ENCODE measurements at places on chromosomes 13 and 19.

GRCh38 chr19:46704379-46705076 lies 12.4 kb downstream of the PRKD2 start:
- peak; percentile 51 for DNase-seq

DNA sequence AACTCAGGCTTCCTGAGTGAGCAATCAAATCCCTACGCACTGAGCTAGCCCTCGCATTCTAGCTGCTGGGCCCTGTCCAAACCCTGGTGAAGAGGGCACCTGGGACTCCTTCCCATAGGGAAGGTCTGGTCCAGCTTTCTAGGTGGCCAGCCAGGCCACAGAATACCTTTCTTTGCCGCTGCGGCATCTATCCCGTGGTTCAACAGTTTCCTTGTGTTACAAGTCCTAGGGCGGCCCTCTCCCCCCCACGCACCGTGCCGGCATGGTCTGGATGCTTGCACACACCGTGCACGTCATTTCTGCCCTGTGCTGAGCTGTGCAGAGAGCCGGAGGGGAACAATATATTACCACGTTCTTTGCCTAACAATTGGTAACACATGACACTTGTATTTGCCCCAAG lies 164.6 kb upstream of the TSHZ3 start:
- DNase-seq: no peak

GRCh38 chr19:28363254-28363653 lies 849.7 kb downstream of the UQCRFS1 start:
- no peak for DNase-seq

- DNase-seq: peak; percentile 66
Measured at GRCh38 chr19:37902668-37903067, 3.7 kb downstream of the WDR87 start.

GRCh38 chr13:28173793-28174192 lies 35.4 kb downstream of the PAN3 start:
- DNase-seq: no peak

GRCh38 chr13:98173431-98174152 lies 3.5 kb downstream of the RNF113B start:
- DNase-seq: peak; percentile 58

DNA sequence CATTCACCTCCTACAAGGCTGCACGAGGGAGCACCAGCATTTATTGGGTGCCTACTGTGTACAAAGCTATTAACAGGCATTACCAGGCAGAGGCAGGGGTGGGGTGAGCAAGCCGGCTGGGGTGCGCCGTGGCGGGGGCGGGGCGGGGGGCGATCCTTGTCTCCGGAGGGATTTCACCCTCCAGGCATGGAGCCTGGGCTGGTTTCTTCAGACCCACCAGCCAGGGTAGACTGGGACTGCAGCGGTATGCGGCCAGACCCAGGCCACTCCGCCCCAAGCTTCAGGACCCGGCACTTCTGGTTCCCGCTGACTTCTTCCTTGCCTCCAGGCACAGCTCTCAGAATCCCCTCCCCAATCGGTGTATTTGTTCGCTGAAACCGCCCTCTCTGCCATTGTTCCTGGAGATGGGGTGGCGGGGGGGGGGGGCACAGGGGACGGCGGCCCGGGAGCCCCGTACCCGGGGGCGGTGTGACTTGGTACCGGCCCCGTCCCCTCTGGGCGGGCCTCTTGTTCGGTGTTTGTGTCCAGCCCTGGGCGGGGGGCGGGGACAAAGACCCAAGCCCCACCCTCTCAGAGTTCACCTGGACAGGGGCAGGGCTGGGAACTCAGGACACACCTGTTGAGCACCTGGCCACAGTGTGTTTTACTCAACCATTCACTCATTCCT lies 14.4 kb downstream of the TJP3 start:
- no peak for DNase-seq

DNA sequence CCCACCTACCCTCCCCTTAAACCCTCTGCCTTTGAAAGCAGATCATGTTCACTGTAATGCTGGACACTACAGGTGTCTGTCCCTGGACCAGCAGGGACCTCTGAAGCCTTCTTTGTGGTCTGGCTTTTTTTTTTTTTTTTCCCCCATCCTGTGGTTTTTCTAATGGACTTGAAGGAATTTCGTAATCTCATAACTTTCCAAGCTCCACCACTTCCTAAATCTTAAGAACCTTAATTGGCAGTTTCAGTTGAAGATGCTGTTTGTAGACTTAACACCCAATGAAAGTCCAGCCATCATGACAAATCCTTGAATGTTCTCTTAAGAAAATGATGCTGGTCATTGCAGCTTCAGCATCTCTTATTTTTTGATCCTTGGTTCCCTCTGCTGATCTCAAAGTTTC lies 45.0 kb upstream of the LRCH1 start:
- no peak for DNase-seq

GRCh38 chr13:94827566-94827965 lies 115.2 kb upstream of the SOX21 start:
- no peak for DNase-seq

GRCh38 chr19:45716359-45717130 lies 14.2 kb downstream of the FBXO46 start:
- DNase-seq: no peak

- no peak for DNase-seq
Measured at GRCh38 chr13:20441879-20442278, 83.8 kb downstream of the CRYL1 start.

DNA sequence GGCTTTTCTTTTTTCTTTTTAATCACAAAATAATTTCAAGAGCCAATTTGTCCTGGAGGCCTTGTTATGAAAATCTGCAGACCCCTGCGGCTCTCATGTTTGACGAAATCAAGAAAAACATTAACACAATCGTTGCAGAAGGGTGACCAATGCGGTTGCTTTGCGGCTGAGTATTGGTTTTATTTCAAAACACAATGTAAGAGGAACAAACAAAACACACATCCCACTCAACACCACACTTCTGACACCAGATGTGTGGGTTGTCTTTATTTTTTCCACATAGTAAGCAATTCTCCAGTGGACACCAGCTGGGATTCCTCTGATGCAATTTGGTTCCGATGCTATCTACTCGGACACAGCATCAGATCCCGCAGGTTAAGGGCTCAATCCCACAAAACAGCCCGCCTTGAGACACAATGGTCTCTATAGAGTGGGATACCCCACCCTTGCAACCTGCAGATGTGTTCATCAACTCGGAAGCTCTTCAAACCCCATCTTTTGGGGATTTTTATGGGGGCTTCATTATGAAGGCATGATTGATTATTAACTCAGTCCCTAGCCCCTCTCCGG lies 21.9 kb upstream of the CCDC124 start:
- DNase-seq: no peak

- no peak for DNase-seq
Measured at GRCh38 chr19:1370579-1371361, 12.9 kb upstream of the NDUFS7 start.

DNA sequence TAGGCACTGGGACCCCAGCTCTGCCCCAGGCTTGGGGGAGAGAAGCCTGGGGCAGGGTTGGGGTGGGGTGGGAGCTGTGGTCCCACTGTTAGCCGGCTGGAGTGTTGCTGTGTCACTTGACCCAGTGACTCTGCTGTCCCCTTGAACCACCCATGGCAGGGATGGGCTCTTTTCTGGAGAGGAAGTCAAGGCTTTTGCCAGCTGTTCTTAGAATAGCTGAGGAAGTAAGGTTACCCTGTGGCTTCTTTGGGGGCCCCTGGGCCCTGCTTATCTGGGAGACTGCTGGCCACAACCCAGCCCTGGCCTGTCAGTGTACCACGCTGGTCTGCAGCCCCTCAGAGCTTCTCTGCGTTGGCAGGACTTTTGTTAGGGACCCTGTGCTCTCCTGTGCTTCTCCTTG lies 9.1 kb downstream of the PNPLA6 start:
- no peak for DNase-seq

DNA sequence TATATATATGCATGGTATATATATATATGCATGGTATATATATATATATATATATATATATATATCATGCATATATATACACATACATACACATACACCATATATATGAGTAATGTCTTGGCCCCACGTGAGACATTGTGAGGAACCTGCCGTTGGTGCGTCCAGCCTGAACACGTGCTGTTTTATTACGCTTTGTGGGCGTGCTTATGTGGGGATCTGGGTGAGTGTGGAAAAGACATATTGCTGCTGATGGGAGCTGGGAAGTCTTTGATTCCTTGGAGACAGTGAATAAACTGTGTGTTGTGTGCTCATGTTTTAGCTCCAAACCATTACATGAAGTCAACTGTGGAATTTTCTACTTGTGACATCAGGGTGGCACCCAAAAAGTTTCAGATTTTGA lies 28.9 kb downstream of the KCTD15 start:
- DNase-seq: no peak

DNA sequence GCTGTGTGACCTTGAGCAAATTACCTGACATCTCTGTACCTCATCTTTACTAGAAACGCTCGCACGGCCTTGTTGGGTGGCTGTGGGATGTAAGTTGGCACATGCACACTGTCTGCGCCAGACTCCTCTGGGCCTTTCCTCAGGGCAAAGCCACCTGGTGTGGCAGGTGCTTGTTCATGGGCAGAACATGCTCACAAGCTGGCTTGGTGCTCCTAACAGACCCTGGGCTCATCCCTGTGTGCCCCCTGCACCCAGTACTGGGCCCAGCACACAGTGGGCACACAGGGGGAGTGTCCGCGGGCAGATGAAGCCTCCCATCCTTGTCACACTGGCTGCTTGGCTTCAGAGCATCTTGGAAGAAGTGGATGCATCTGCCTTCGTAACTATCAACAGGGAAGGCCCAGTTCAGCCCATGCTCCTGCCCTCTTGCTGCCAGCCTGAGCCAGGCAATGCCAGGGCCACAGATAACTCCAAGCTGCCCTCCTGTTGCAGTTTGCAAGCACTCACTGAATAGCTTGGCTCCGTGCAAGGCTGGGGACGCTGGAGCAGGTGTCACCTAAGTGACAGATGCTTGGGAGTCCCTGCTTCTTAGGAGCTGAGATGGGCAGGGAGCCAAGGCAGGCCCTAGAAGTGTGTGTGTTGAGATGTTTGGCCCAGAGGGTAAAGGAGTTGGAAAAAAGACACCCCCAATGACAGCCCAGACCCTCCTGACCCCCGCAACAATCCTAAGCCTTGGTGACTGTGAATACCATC lies 123.9 kb downstream of the TUBA3C start:
- DNase-seq: no peak

DNA sequence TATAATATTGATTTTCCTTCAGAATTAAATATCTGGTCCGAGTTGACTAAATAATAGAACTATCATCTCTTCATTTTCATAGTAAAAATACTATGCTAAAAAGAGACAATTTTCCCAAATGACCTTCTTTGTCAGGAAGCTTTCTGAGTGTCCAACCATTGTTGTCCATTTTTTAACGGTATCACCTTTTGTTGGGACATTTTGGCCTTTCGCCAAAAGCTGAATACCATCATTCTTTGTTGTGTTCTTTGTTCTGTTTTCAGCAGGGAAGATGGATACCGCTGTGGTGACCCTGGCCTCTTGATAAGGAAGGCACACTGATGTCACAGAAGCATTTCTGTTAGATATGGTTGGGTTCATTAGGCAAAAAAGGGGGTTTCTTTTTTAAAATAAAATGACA lies 654.4 kb upstream of the GPC6 start:
- no peak for DNase-seq

DNA sequence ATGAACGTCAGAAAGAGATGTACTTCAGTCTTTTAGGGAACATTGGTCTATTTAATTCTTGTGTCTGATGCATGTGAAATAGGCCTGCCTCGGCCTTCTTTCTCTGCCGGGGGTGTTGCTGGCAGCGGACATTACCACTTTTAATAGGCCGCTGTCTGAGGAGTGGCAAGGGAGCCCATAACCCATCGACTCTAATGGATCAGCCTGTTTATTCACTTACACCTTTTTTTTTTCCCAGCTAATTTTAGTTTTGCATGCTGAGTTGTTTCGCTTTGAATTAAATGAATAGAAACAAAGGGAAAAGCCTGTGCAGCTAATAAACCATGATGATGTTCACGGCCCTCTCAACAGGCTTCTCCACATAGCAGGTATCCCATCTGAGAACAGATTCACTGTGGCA lies 78.4 kb downstream of the KCTD15 start:
- DNase-seq: no peak

- no peak for DNase-seq
Measured at GRCh38 chr19:2869618-2870017, 2.5 kb downstream of the ZNF556 start.

DNA sequence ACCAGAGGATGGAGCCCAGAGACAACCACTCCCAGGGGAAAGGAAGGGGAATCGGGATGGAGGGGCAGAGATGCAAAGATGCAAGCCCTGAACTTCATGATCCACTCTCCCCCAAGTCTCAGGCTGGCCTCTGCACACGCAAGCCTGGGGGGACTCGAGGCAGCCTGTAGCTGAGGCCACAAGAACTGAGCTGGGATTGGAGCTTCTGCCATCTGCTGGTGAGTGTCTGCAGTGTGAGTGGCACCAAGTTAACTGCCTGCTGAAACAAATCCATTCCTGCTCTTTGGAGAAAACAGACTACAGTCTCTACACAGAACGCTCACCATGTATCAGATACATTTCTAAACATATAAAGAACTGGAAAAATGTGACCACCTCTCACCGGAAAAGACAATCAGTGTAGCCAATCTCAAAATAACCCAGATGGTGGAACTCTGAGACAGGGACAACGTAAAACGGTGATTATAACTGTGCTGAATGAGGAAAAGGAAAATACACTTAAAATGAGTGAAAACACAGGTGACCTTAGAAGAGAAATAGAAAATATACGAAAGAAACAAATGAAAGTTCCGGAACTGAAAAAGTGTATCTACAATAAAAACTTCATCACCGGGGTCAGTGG lies 62.1 kb downstream of the KLF2 start:
- DNase-seq: peak; percentile 11

DNA sequence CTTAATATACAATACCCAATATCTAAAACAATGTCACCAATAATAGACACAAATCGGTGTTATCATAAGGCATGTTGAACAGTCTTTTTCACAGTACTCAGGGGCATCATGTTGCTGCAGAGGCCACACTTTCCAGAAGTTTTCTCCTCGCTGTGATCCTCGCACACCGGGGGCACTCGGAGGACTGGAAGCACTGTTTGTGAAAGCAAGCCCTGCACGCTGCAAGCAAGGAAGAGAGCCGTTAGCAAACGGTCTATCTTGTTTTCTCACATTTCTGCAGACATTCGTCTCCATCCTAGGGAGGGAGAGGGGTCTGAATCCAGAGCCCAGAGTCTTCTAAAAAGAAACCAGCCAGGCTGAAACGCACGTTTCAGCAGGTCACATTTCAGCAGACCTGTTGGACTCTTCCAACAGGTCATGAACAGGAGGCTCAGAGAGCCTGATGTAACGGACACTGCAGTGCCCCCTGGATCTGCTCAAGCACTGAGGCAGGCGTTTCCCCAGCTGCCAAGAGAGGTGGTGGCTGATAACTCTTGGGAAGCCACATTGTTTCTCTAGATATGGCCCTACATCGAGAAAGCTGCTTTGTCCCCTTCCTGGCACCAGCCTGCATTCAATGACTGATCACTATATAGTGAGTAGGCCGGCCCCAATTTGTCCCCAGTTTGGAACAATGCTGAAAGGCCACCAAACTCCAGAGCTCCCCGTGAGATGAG lies 43.6 kb downstream of the RUBCNL start:
- no peak for DNase-seq

DNA sequence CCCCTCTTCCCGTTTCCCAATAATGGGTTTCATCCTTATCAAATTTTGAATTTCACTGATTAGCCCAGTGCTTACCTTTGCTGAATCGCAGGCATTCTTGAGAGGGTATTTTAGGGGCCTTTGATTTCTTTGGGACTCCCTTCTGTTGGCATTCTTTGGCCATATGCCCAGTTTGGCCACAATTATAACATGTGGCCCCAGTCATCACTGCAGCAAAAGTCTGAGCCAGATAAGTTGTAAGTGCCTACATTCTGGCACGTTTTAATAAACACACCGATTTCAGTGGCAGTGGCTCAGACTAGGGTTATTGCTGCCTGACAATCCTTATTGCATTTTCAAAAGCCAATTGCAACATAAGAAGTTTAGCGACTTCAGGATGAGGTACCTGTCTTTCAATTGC lies 41.4 kb downstream of the ZNF726 start:
- no peak for DNase-seq

Measured in T1000 (cell line).